Stimulated activated CD4-positive, alpha-beta T cell treated with anti-CD3 and anti-CD28 coated beads, Interleukin-1b, Interleukin-23, amount 100 ng/mL, for 1 hour (primary cell): ENCODE measurements at places on chromosomes 13 and 19.

GRCh38 chr13:59960683-59961082, 203.0 kb downstream of the DIAPH3 start:
- no peak for DNase-seq

GRCh38 chr13:48852911-48853727, 122.6 kb upstream of the FNDC3A start:
- no peak for DNase-seq

DNA sequence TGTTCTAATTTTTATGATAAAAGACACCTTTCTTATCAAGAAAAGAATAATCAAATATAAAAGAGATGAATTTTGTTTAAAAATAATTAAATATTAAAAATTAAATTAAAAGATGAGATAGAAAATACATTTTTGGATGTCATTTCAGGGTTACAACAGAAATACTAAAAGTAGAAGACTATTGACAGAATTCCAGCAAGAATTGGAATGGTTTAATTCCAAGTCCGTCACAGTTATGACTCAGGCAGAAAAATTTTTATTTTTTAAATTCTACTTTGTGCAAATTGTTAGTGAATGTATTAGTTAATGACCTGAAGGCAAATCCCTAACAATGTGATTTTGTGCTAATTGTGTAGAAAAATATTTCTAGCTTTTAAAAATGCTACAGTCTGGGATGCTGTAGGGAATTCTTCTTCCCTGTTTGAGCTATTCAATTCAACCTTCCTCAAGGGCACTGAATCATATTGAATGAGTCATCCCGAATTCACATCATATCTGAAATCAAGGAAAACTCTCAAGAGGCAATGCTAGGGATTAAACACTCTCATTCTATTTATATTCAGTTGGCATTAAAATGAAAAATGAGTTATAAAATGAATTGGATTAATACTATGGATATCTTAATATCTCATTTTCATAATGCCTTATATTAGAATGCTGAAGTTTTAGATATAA, 633.5 kb upstream of the ATXN8OS start:
- no peak for DNase-seq

DNA sequence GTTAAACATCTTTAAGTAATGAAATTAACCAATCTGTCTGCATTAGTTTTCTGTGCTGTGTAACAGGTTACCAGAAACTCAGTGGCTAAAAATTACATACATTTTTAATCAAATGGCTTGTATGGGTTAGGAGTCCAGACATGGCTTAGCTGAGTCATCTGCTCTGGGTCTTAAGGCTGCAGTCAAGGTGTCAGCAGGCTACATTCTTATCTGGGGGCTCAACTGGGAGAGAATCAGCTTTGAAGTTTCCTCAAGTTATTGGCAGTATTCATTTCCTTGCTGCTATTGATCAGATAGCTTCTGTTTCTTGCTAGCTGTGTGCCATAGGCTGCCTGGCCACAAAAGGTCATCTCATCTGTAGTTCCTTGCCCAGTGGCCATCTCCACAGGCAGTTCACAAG, 1163.0 kb downstream of the DIAPH3 start:
- no peak for DNase-seq

- DNase-seq: no peak
Measured at GRCh38 chr13:35909091-35909490, 222.1 kb downstream of the DCLK1 start.

- no peak for DNase-seq
Measured at GRCh38 chr13:95644601-95645052, at the start of gene DZIP1. TSS of gene DZIP1 (minus strand) at chr13:95644706. CDS start at chr13:95642029, 2,677 bp downstream.

- DNase-seq: no peak
Measured at GRCh38 chr13:23628765-23629565, 58.8 kb downstream of the TNFRSF19 start.

DNA sequence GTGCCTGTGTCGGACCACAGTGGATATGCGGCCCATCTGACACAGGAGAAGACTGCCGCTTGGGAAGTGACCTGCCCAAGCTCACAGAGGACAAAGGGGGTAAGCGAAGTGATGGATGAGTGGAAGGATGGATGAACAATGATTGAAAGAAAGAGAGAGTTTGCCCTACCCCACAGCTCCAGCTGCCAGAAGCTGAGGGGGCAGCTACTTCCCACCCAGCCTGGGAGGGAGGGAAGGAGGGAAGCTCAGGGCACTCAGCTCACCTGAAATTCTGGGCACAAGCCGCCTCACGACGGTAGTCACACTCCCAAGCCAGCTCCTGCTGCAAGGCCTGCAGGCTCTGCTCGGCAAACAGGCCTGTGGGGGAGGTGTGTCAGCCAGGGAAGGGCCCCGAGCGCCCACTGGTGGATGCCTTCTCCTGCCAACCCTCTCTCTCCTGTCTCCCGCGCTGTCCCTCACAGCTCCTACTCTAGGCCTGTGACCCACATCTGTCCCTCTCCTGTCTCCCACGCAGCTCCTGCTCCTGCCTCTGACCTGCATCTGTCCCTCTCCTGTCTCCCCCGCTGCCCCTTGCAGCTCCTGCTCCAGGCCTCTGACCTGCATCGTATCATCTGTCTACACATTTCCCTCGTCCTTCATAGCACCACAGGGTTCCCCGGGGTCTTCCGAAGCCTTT, 12.0 kb upstream of the NUMBL start:
- DNase-seq: no peak

DNA sequence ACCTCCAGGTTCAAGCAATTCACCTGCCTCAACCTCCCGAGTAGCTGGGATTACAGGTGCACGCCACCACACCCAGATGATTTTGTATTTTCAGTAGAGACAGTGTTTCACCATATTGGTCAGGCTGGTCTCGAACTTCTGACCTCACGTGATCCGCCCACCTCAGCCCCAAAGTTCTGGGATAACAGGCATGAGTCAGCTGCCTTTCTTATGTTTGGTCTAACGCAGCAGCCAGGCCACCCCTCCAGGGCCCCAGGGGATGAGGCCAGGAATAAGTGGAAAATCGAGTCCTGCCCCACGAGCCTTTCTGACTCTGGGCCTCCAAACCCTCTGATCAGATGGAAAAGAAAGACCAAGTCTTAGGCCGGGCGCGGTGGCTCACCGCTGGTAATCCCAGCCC, 44.5 kb downstream of the CERS4 start:
- no peak for DNase-seq

DNA sequence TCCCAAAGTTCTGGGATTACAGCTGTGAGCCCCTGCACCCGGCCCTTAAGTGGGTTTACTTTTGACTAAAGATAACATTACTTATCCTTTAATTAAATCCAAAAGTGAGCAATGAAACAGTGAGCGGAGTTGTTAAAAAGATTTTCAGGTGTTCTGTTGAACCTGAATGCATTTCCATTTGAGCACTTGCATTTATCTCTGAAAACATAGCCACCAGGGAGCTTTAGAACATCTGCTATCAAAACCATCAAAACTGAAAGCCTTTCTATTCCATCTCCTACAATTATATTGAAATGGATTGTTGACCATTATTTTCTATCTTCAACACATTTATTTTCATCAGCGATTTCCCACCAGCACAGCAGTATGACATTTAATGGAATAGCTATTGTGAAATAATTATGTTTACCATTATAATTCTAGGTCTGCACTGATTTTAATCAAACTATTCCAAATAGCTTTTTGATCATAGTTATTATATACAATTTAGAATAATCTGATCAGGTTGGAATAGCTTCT, 269.0 kb downstream of the FGF14 start:
- DNase-seq: no peak

GRCh38 chr13:99313941-99314340, 6.7 kb upstream of the GPR183 start:
- DNase-seq: no peak

- peak; percentile 51 for DNase-seq
Measured at GRCh38 chr13:45340422-45341033, 455 bp downstream of the TPT1 start.

DNA sequence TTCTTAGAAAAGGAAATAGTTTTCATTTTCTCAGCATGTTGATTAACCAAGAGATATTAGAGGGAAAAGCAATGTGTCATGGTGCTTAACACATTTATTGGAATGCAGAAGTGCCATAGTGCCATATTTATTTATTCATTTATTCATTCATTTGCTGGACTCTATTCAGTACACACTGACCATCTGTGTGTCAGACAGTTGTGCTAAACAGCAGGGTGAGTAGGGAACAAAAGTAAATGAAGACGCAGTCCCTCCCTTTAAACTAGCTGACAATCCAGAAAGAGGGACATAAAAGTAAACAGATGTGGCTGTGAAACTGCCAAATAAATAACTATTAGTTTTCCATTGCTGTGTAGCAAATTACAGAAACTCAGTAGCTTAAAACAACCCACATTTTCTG, 323.7 kb downstream of the MTUS2 start:
- no peak for DNase-seq

GRCh38 chr19:510606-511100, 3.4 kb downstream of the TPGS1 start:
- peak; percentile 85 for DNase-seq

DNA sequence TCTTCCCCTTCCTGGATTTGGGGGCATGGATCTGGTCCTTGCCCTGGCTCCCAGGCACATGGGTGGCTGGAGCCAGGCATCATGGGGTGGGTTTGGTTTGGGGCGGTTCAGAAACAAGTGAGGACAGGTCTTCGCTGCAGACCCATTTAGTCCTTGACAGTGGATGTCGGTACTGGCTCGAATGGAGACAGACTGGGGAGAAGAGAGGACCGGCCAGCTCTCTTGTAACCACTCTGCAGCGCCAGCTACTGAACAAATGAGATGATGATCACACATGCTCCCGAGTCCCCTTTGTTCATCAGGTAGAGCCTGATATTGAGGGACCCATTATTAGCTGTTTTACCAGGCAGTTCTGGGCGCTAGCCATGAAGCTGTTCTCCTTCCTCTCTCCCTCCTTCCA, 64.5 kb downstream of the CHST8 start:
- DNase-seq: no peak

DNA sequence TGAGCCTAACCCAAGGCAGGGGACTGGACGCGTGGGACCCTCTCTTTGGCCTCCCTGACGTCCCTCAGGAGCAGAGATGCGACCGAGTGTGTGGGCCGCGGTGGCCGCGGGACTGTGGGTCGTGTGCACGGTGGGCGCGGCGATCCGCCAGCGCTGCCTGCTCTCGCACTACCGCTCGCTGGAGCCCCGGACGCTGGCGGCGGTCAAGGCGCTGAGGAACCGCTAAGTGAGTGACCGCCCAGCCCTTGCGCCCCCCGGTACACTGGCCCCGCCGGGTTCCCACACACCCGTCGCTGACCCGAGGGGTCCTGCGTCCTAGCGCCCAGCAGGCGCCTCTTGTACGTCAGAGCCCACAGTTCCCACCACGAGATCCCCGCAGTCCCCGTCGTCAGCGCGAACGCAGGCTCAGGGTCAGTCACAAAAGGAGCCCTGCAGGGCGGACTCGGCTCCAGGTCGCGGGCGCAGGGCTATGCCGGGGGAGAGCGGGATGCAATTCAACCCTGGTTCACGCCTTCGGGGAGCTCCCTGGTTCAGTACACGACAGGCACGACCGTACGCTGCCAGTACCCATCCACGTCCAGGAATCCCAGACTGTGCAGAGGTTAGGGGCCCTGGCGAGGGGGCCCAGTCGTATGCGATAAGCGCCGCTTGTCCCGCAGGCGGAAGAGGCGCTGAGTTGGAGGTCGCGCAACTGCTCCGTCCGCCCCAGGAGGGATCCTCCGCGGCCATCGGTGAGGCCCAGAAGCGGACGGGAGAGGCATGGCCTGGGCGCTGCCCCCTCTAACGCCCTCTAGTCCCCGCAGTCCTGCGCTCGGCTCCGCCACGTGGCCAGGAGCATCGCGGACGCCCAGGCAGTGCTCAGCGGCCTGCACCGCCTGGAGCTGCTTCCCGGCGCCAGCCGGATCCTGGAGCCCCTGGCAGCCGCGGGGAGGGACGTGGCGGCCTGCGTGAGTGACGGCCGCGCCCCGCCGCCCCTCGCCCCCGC, 3.6 kb upstream of the IFNL2 start:
- DNase-seq: no peak

- DNase-seq: no peak
Measured at GRCh38 chr19:5035793-5036697, 67.1 kb downstream of the KDM4B start.

DNA sequence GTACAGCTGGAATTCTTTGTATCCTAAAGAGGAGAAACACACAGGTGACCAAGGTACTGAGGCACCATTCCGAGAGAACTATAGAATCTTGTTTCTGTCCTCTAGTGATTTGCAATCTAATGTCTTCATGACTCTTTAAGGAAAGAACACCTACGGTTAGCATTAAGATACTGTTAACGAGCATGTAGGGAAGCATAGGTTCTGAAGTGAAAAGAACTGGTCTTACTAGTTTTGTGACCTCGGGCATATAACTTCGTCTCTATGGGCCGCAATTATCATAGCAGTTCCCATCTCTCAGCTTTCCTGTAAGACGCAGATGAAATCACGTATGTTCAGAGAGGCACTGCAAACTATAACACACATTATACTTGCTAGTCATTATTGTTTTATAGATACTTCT, 193.0 kb upstream of the NBEA start:
- no peak for DNase-seq
